ENCODE measurements at places on chromosomes 13 and 19.

DNA sequence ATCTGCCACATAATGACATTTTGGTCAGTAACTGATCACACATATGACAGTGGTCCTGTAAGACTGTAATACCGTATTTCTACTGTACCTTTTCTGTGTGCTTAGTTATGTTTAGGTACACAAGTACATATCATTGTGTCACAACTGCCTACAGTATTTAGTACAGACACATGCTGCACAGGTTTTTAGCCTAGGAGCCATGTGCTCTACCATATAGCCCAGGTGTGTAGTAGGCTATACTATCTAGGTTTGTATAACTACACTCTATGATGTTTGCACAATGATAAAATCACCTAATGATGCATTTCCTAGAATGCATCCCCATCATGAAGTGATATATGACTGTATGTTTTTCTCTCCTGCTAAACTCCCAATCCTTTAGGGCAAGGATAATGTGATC lies 61.2 kb upstream of the MIR17HG start:
- DNase-seq: no peak

GRCh38 chr13:29978211-29978610 lies 127.8 kb upstream of the UBL3 start:
- DNase-seq: no peak

DNA sequence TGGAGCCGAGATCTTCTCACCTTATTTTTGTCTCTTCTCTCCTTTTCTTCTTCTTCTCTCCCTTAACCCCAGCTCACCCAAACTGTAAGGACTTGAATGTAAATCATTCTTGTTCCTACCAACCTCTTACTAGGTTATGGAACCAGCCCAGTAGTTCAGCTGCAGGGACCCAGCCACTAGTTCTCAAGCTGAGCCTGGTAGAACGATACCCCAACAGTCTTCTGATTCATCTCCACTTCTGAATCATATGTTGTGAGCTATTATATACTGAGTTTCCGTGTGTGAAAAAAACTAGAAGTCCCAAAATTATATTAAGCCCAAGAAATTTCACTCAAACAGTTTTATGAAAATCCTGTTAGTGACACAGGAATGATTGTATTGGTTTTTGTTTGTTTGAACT lies 67.7 kb downstream of the DCT start:
- no peak for DNase-seq

GRCh38 chr19:50555450-50556281 lies 12.6 kb downstream of the LRRC4B start:
- no peak for DNase-seq

GRCh38 chr19:39154629-39155100 lies 29.1 kb downstream of the PAK4 start:
- no peak for DNase-seq

DNA sequence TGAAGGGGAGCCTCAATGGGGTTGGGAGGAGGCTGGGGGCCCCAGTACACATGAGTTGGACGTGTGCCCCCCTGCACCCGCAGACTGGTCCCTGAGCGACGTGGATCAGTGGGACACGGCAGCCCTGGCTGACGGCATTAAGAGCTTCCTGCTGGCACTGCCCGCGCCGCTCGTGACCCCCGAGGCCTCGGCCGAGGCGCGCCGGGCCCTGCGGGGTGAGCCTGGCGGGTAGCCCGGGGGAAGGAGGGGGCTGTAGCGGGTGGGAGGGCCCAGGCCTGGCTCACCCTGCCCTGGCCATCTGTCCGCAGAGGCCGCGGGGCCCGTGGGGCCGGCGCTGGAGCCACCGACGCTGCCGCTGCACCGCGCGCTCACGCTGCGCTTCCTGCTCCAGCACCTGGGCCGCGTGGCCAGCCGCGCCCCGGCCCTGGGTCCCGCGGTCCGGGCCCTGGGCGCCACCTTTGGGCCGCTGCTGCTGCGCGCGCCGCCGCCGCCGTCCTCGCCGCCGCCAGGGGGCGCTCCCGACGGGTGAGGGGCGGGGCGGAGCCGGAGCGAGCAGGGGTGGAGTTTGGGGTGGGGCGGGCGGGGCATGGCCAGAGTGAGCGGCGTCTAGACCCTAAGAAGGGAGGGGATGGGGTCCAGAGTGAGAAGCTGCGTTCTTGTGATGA lies 8.1 kb downstream of the PIK3R2 start:
- peak; percentile 80 for DNase-seq

- DNase-seq: no peak
Measured at GRCh38 chr19:38977445-38978325, 2.1 kb upstream of the FBXO17 start.

GRCh38 chr19:47094557-47095475 lies 18.8 kb downstream of the ZC3H4 start:
- DNase-seq: peak; percentile 49

DNA sequence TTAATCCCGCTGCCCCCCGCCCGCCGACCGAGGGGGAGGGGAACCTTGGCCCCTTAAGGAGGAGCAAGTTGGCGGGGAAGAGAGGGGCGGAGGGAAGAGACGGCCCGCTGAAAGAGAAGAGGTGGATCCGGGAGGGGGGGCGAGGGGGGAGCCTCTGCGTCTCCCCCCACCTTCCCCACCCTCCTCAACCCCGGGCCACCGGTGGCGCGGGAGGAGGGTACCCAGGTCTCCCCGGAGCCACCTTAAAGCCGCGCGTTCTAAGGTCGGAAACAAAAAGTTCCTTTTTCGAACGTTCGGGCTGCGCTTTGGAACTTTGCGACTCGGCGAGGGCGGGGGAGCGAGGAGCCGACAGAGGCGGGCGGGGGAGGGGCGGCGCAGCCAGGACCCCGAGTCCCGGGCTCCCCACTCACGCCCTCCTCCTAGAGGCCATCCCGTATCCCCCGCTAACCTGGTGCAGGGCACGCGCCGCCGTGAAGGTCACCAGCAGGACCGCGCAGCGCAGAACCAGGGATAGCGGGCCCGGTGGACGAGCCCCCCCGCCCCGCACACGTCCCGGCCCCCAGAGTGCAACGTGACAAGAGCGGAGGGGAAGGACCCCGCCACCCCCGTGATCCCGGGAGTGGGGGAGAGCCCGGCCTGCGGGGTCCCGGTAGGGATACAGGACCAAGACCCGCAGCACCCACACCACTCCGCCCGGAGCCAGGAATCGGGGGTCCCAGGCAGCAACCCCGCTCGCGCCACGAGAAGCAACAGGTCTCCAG lies 659 bp downstream of the ERF start:
- DNase-seq: no peak

DNA sequence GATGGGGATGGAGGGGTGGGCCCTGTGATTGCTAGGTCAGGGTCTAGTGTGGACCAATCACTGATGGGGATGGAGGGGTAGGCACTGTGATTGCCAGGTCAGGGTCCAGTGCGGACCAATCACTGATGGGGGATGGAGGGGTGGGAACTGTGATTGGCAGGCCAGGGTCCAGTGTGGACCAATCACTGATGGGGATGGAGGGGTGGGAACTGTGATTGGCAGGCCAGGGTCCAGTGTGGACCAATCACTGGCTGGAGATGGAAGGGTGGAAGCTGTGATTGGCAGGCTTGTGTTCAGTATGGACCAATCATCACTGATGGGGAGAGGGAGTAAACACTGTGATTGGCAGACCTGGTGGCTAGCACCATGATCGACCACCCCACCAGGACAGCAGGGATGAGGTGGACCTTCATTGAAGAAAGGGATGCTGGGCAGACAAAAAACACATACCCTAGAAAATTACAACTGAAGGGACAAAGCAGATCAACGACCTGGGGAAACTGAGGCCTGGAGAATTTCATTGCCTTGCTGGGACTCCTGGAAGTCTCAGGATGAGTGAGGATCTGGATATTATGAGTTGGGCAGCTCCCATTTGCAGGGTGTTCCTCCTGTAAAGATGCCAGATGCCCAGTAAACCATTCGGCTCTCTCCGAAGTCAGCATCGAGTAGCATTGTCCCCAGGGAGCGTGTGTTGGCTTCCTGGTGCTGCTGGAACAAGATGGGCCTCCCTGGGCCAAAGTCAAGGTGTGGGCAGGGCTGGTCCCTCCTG lies 15.5 kb downstream of the TMPRSS9 start:
- no peak for DNase-seq

Data from HuH-7 (cell line).